ENCODE measurements at places on chromosomes 11 and 22.

DNA sequence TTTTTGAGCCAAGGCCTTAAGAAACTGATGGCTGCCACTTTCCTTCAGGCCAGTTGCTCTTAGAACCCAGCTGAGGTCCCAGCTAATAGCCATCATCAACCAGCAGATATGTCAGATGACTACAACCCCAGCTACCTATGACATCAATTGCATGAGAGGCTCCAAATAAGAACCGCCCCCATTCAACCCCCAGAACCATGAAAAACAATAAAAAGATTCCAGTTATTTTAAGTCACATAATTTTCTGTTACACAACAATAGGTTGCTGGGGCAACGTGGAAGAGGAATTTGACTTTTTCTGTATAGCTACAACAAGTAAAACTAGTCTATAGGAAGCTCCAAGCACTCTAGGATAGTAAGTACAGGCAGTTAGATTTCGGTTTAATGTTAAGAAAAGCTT, 216.3 kb upstream of the MTNR1B start:
- no peak overlapping the region for H3K4me3 ChIP-seq
- H3K27ac ChIP-seq: no peak overlapping the region
- H3K27me3 ChIP-seq: no peaks in the 10 kb centered on the region

DNA sequence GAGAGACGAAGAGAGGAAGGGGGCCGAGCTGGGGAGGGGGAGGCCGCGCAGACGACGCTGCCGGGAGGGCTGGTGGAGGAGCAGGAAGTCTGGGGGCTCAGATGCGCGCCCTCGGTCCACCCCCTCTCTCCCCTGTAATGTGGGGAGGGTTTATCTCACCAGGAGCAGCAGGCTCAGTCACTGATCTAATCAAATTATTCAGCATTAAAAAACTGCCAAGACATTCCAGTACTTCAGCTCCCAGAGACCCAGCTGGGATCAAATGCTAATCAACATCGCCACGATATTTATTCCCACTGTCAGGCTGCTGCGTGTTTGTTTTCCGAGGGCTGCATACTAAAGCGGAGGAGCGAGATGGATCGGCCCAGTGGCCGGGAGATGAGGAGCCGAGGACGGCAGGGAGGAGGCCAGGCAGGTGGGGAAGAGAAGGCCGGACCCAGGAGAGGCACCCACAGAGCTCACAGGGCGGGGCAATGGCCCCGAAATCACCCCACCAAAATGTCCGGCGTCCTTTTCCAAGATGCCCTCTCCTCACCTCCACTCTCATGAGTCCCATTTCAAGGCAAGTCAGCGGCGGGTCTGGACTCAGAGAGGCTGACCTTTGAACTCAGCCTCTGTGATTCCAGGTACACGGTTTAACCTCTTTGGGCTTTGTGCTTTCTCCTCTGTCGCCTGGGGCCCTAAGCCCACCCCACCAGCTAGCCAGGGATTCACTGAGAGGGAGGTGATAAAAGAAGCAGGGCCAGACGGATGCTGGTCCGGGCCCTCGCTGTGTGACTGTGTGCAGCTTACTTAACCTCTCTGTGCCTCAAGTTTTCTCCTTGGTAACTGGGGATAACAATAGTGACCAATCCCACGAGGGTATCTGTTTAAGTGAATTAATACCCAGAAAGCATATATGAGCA, 502.1 kb downstream of the MN1 start:
- no peaks in the 10 kb centered on the region for H3K4me1 ChIP-seq
- H3K36me3 ChIP-seq: no peaks in the 10 kb centered on the region
- DNase-seq: no peak
- H3K27ac ChIP-seq: no peak overlapping the region
- H3K4me3 ChIP-seq: no peak overlapping the region
- peaks cover 8% of the 10 kb centered on the region for H3K27me3 ChIP-seq

- H3K36me3 ChIP-seq: no peaks in the 10 kb centered on the region
- no peak overlapping the region for H3K4me3 ChIP-seq
- no peak for DNase-seq
- no peaks in the 10 kb centered on the region for H3K27me3 ChIP-seq
- H3K27ac ChIP-seq: no peak overlapping the region
These were observed 384.0 kb downstream of the DCDC1 start for GRCh38 chr11:30985536-30985935.

DNA sequence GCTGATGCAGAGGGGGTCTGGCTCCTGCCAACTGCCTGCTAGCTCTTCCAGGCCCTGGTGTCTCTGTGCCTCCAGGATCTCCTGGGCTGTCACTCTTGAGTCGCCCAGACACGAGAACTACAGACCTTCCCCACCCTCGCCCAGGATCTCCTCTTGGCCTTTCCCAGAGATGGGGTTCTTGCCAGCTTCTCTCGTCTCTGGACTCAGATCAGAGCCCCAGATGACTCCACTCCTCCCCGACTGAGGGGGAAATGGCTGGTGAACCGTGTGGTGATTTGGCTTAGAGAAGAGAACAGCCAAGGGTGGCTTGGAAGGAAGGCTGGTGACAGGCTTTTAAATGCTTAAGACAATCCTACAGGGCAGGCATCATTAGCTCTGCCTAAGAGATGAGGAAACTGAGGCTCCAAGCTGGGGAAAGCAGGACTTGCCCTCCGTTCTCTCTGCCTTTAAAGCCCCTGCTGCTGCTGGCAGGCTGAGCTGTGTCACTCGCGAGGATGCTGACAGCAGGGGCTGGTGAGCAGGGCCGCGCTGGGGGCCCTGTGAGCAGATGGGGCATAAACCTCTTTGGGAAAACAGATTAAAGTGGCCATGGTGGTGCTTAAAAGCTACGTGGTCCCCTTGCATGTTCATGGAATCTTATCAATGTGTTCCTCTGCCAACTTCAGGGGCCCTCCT, 90.3 kb upstream of the THY1 start:
- peaks cover 7% of the 10 kb centered on the region for H3K27me3 ChIP-seq
- DNase-seq: no peak
- no peak overlapping the region for H3K4me3 ChIP-seq

GRCh38 chr22:35991168-35991567, 37.5 kb downstream of the RBFOX2 start:
- no peaks in the 10 kb centered on the region for H3K4me1 ChIP-seq
- H3K4me3 ChIP-seq: no peak overlapping the region
- no peaks in the 10 kb centered on the region for H3K36me3 ChIP-seq

- no peak overlapping the region for H3K4me3 ChIP-seq
- H3K27me3 ChIP-seq: no peaks in the 10 kb centered on the region
- H3K27ac ChIP-seq: no peak overlapping the region
- H3K4me1 ChIP-seq: peaks cover 3% of the 10 kb centered on the region
These were observed 779.1 kb downstream of the BRD1 start for GRCh38 chr22:49048591-49048990.

- peaks cover 3% of the 10 kb centered on the region for H3K27me3 ChIP-seq
- H3K36me3 ChIP-seq: no peaks in the 10 kb centered on the region
- DNase-seq: no peak
- H3K4me1 ChIP-seq: no peaks in the 10 kb centered on the region
- H3K27ac ChIP-seq: no peak overlapping the region
These were observed 177.3 kb downstream of the ADAMTS15 start for GRCh38 chr11:130625578-130626306.

- H3K4me3 ChIP-seq: peak overlapping the region; percentile 96
- no peaks in the 10 kb centered on the region for H3K36me3 ChIP-seq
- DNase-seq: no peak
- peaks cover 11% of the 10 kb centered on the region for H3K4me1 ChIP-seq
These were observed 677 bp downstream of the DYNC2H1 start for GRCh38 chr11:103109818-103110388.

DNA sequence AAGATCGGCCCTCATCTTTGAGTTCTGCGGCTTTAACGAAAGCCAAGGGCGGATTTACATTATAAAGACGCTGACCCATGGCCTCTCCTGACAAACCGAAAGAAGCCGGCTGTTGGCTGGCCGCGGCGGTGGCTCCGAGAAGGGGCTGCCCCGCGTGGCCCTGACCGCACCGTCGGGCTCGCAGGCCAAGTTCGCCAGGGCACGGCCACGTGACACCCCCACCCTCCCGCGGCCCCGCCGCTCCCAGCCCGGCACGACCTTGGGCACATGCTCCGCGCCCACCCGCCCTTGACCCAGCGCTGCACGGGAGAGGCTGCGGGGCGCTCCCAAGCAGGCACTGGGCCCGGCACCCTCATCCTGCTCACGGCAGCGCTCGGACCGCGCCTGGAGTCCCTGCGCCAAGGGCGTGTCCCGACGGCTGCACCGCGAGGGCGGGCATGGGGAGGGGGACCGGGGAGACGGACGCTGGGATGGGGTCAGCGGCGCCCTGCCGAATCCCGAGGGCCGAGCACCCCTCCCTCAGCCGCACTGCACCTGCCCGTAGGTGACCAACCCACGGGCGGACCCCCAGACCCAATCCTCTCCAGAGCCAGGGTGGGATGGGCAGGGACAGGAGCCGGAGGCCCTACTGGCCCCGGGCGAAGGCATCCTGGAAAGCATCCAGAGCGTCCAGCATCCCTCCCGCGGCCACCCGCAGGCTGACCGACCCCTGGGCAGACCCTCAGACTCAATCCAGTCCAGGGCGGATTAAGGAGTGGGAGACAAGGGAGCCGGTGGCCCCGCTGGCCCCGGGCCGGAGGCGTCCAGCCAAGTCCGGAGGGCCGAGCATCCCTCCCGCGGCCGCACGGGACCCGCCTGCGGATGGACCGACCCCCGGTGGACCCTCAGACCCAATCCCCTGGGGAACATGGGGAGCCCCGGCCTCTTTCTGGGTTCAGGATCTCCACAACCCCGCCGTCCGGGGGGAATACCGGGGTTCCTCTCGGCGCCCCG, 759 bp downstream of the CPT1A start:
- H3K36me3 ChIP-seq: peaks cover 9% of the 10 kb centered on the region
- peaks cover 7% of the 10 kb centered on the region for H3K27me3 ChIP-seq
- peaks cover 36% of the 10 kb centered on the region for H3K4me1 ChIP-seq
- peak overlapping the region; percentile 86 for H3K4me3 ChIP-seq
- DNase-seq: peak; percentile 34

DNA sequence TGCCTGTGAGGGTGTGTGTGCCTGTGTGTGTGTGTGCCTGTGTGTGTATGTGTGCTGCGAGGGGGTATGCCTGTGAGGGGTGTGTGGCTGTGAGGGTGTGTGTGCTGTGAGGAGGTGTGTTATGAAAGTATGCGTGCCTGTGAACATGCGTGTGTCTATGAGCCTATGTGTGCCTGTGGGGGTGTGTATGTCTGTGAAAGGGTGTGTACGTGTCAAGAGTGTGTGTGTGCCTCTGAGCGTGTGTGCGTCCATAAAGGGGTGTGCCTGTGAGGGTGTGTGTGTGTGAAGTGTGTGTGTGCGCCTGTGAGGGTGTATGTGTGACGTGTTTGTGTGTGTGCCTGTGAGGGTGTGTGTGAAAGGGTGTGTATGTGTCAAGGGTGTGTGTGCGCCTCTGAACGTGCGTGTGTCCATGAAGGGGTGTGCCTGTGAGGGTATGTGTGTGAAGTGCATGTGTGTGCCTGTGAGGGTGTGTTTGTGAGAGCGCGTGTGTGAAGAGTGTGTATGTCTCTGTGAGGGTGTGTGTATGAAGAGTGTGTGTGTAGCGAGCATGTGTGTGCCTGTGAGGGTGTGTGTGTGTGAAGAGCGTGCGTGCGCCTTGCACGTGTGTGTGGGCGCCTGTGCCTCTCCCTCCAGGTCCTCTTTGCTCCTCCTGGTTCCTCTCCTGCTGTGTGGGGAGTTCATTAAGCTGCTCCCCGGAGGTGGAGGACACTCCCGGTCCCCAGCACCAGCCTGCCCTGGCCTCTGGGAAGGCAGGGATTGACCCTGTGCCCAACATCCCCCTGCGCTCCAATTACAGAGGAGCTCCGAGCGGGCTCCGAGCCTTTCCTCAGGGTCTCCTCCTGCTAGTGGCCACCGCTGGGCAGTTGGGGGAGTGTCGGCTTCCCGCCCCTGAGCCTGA, 53.3 kb downstream of the CACNA1I start:
- no peak overlapping the region for H3K4me3 ChIP-seq
- DNase-seq: no peak
- peaks cover 4% of the 10 kb centered on the region for H3K27me3 ChIP-seq
- H3K4me1 ChIP-seq: no peaks in the 10 kb centered on the region
- no peak overlapping the region for H3K27ac ChIP-seq

- no peak for DNase-seq
- H3K4me3 ChIP-seq: no peak overlapping the region
- peaks cover 4% of the 10 kb centered on the region for H3K27me3 ChIP-seq
- no peak overlapping the region for H3K27ac ChIP-seq
- H3K36me3 ChIP-seq: no peaks in the 10 kb centered on the region
These were observed 67.1 kb downstream of the PIWIL3 start for GRCh38 chr22:24707470-24707801.

- H3K27me3 ChIP-seq: no peaks in the 10 kb centered on the region
- no peak for DNase-seq
- no peaks in the 10 kb centered on the region for H3K4me1 ChIP-seq
- no peak overlapping the region for H3K27ac ChIP-seq
- no peak overlapping the region for H3K4me3 ChIP-seq
- H3K36me3 ChIP-seq: no peaks in the 10 kb centered on the region
These were observed 370.4 kb upstream of the ANO3 start for GRCh38 chr11:25961539-25961938.

DNA sequence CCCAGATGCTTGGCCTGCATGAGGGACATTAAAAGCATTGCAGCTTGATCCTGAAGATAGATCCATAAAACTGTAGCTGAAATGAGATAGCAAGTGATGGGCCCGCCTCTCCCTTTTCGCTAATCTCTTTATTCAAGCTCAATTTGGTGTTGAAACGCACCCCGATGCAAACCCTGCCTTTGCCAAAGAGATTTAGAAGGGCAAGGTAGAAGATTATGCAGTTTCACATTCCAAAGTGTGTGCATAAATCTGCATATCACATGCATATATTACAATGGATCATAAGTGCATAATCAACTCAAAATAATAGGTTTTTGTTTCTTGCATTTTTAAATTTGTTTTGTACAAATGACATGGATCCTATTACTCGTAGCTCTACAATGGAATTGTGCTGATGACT, 80.1 kb upstream of the SHANK2 start:
- no peaks in the 10 kb centered on the region for H3K4me1 ChIP-seq
- H3K27ac ChIP-seq: no peak overlapping the region
- H3K4me3 ChIP-seq: no peak overlapping the region
- no peaks in the 10 kb centered on the region for H3K36me3 ChIP-seq

DNA sequence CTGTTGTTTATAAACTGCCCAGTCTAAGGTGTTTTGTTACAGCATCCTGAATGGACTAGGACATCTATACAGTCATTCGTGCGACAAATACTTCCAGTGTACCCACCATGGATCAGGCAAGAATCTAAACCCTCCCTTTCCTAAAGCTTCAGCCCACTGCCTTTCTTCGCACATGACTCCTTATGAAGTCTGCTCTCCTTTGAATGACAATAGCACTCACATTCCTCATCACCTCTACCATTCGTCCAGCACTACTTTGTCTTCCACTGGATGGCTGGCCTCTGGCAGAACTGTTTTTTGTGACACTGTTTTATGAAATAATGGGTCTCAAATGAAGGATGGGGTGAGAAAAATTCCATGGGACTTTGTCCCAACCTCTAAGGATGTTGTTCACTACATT, 89.8 kb upstream of the LIN7C start:
- no peak for DNase-seq
- H3K27ac ChIP-seq: no peak overlapping the region
- no peak overlapping the region for H3K4me3 ChIP-seq
- H3K4me1 ChIP-seq: no peaks in the 10 kb centered on the region
- no peaks in the 10 kb centered on the region for H3K27me3 ChIP-seq

GRCh38 chr22:34885852-34886251, 180.1 kb upstream of the ISX start:
- H3K27me3 ChIP-seq: no peaks in the 10 kb centered on the region
- no peaks in the 10 kb centered on the region for H3K36me3 ChIP-seq
- H3K4me3 ChIP-seq: no peak overlapping the region
- no peaks in the 10 kb centered on the region for H3K4me1 ChIP-seq
- H3K27ac ChIP-seq: no peak overlapping the region

GRCh38 chr11:125331357-125332035, 164.6 kb downstream of the FEZ1 start:
- H3K36me3 ChIP-seq: no peaks in the 10 kb centered on the region
- no peak overlapping the region for H3K4me3 ChIP-seq
- DNase-seq: no peak

- H3K27ac ChIP-seq: no peak overlapping the region
- H3K4me3 ChIP-seq: no peak overlapping the region
- peak; percentile 75 for DNase-seq
- H3K4me1 ChIP-seq: peaks cover 36% of the 10 kb centered on the region
- H3K27me3 ChIP-seq: peaks cover 72% of the 10 kb centered on the region
These were observed 4.3 kb upstream of the SBF2 start for GRCh38 chr11:10298342-10298741.

Measured in T-helper 2 cell treated with Interferon-gamma antibody and Interleukin-4, amounts not matched to agents 5 μg/mL and 100 μg/mL, for 36 hours (primary cell).